ENCODE measurements at places on chromosomes 16 and 17.
A peak's percentile ranks its signal among the peaks of the same experiment; 100 is the strongest.

DNA sequence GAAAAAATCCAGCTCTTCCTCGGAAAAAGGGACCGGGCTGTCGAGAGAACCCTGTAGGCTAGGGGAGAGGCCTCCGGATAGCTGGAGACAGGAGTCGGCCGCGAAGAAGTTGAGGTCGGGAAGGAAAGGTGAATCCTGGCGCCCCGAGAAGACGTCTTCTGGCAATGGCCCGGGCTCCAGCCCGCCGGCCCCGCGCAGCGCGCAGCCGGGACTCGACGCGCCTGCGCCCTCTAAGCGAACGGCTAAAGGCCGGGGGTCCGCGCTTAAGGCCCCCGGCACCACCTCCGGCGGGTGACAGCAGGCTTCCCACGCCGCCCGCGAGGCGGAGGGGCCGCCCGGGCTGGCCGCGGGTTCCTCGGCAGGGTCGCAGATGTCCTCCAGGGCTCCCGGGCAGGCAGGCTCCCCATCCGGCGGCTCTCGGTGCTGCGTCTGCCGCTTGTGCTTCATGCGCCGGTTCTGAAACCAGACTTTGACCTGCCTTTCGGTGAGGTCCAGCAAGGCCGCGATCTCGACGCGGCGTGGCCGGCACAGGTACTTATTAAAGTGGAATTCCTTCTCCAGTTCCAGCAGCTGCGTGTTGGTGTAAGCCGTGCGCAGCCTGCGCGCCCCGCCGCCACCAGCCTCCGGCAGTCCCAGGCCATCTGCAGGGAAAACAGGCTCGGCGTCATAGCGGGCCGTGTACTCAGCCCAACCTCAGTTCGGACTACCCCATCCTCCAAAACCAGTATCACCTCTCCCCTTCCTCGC lies 1.6 kb downstream of the HOXB2 start:
- DNase-seq, result no peak

GRCh38 chr17:42798011-42798382 lies 507 bp downstream of the COA3 start:
- no peak for DNase-seq

DNA sequence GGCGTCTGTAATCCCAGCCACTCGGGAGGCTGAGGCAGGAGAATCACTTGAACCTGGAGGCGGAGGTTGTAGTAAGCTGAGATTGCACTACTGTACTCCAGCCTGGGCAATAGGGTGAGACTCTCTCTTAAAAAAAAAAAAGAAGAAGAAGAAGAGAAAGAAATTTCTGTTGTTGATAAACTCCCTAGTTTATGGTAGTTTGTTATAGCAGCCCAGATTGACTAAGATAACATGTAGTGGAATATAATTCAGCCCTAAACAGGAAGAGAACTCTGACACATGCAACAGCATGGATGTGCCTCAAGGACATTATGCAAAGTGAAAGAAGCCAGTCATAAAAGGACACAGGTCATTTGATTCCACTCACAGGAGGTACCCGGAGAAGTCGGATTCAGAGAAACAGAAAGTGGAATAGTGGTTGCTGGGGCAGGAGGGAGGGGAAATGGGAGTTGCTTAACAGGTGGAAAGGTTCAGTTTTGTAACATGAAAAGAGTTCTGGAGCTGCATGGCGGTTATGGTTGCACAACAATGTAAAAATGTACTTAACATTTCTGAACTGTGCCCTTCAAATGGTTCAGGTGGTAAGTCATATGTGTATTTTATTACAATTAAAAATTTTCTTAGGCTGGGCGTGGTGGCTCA lies 26.0 kb upstream of the PRM1 start:
- no peak for DNase-seq

- no peak for DNase-seq
These were observed 5.2 kb upstream of the SH2B1 start for GRCh38 chr16:28858421-28858820.

DNA sequence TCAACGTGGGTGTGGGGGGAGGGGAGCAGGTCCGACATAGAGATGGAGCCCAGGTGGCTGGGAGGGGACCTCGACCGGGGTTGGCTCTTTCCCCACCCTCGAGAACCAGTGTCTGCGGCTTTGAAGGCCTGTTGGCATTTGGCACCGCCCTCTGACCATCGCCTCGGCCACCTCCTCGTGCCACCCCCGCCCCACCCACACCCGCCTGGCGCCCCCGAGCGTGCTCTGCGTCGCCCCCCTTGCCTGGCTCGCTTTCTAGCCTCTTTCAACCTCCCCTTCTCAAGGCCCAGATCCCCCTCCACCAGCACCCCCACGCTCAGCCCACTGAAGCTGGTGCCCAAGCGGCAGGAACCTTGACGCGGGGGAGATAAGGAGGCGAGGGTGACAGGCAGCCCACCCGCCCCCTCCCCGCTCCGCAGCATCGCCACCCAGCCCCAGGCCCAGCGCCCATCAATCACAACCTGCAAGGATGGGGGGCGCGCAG lies 619 bp downstream of the CACNB1 start:
- DNase-seq, result peak; percentile 40

DNA sequence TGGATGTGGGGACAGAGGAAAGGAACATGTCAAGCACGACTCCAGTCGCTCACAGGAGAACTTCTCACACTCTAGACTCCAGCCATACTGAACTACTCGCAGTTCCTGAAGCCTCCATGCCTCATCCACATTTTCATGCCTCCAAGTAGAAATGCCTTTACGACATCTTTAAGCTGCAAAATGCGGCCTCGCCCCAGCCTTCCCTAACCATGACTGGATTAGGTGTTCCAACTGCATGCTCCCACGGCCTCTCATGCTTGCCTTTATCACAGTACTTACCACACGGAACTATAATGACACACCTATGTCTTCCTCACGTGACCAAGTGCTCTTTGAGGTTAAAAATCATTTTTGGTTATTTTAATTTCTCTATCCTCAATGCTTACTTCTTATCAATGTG lies 23.9 kb downstream of the SMG6 start:
- no peak for DNase-seq

- no peak for DNase-seq
These were observed 2.5 kb downstream of the HS3ST2 start for GRCh38 chr16:22816475-22816874.

GRCh38 chr17:7893187-7893880 lies 4.7 kb downstream of the CHD3 start:
- DNase-seq, result no peak

DNA sequence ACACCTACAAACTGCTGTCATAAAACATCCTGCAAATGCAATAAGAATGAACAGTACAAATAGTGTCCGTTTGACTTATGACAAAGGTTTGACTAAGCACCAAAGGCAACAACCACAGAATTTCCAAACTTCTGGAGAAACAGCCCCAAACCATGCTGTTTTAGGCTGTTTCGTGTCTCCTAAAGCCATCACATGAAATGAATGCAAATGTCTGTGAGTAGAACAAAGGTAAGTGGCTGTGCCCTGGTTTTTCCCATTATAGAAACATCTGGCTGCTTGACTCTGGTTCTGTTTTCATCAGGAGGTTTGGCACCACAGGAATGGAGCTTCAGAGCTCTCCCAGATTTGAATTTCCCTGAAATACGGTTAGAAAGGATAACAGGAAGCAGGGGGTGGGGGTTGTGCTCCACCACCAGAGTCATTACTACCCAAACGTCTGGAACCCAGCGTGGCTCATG lies 4.6 kb upstream of the EMP2 start:
- DNase-seq, result no peak

DNA sequence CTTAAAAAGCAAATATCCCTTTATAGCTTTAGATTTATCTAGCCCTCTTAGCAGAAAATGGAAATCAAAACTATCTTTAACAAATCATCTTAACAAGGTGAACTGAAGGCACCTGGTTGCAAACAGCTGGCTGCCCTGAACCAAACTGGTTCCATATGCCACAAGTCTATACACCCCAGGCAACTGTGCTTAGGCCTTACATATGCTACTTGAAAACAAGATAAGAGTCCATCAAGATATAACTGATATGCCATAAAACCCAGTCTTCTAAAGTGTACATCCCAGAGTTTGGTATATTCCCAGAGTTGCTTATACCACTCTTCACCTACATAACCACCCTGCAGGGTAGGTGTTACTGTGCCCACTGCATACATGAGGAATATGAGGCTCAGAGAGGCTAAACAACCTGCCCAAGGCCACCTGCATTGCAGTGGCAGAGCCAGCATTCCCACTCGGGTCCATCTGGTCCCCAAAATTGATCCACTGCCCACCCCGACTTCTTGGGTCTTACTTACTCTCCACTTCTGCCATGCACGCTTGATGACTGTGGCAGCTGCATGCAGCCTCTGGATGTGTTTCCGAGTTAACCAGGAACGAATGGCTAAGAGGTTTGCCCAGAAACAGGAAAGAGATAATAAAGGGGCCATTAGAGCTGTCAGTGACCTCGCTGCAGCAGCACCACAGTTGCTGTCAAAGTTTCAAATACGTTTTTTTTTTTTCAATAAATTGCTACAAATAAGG lies 12.2 kb downstream of the ZNHIT3 start:
- DNase-seq, result no peak

DNA sequence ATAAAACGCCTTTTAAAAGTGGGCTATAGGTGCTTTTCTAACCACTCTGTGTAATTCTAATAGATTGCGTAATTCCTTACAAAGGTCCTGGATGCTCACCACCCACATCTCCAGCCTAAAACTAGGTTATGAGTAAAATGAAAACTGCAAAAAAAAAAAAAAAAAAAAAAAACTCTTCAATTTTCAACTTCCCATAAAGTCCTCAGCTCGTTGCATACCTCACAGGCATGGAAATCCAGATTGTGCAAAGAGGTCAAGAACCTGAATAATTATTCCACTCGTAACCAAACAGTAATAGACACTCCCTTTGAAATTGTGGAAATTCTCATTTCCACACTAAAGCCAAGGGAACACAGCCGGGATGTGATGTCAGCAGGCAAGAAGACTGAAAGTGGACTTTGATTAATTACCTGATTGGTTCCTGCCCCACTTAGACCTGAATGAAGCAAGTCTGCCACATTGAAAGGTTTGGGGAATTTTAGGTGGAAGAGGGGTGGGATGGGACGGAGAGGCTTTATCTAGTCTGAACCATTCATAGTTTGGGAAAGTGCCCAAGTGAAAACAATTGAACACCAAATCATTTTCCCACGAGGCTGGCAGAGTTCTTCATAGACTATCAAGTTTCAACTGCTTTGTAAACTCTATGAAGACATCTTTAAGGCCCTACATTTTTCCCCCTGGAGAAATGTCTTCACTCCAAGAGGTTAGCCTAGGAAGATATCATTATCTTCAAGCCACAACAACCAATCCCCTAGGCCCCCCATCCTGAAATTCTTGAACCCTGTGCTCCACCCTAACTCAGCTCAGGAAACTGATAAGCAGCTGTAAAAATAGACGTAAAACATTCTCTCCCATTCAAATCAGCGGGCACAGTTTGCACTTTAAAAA lies 49.1 kb upstream of the TANC2 start:
- DNase-seq, result no peak

GRCh38 chr17:9875441-9875840 lies 29.6 kb downstream of the RCVRN start:
- DNase-seq, result no peak

- peak; percentile 69 for DNase-seq
These were observed 607.2 kb downstream of the MAF start for GRCh38 chr16:78993346-78993745.

DNA sequence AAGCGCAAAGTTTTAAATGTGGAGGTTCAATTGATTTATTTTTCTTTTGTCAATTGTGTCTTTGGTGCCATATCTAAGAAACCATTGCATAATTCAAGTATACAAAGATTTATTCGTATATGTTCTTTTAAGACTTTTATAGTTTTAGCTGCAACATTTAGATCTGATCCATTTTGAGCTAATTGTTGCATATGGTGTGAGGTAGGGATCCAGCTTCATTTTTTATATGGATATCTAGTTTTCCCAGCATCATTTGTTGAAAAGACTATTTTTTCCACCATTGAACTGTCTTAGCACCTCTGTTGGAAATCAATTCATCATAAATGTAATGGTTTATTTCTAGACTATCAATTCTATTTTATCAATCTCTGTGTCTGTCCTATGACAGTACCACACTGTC lies 2.1 kb upstream of the CCR7 start:
- no peak for DNase-seq

DNA sequence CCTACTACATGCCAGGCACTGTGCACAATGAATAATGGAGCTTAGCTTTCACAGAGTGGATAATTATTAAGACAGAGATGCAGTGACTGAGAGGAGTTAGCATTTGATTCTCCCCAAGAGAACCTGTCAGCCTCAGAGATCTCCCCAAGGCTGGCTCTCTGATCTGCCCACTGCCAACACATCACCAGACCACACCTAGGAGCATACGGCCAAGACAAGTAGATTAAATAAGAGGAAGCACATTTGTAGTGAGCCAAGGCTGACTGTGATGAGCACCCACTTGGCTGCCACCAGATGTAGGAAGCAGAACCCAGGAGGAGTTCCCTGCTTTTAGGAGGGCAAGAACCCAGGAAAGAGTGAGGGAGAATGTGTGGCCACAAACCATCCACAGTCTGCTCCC lies 130.1 kb downstream of the SPACA3 start:
- DNase-seq, result no peak

- DNase-seq, result peak; percentile 79
These were observed 20.9 kb downstream of the TNS4 start for GRCh38 chr17:40480501-40481003.

DNA sequence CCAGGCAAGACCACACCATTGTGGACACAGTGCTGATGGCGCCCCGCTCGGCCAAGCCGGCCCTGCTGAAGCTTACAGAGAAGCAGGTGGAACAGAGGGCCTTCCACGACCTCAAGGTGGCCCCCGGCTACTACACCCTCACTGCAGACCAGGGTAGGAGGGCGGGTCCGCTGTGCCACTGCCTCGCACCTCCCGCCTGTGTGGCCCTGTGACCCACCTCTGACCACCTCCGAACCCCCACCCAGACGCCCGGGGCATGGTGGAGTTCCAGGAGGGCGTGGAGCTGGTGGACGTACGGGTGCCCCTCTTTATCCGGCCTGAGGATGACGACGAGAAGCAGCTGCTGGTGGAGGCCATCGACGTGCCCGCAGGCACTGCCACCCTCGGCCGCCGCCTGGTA lies 21.1 kb downstream of the ITGB4 start:
- no peak for DNase-seq

DNA sequence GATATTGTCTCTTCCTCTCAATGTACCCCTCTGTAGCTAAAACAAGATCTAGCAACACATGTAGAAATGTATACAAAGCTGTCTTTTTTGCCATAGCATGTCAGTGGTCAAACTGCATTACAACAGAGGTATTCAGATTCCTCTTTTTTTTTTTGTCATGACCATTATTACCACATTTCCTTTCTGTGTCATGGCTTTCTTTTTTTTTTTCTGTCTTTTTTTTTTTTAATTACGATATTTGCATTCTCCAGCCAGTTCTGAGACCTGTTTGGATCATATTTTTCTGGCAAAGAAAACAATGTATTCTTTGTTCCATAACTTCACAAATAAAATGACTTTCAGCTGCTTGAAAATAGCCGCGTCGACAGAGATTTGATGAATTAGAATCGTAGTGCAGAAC lies 27.4 kb upstream of the CAPNS2 start:
- DNase-seq, result no peak
